ENCODE measurements at places on chromosomes 16 and 17. TPM values are rescaled to one million over a fixed set of nuclear protein-coding genes. Genes with fewer than 3 reads are reported as not detected.

DNA sequence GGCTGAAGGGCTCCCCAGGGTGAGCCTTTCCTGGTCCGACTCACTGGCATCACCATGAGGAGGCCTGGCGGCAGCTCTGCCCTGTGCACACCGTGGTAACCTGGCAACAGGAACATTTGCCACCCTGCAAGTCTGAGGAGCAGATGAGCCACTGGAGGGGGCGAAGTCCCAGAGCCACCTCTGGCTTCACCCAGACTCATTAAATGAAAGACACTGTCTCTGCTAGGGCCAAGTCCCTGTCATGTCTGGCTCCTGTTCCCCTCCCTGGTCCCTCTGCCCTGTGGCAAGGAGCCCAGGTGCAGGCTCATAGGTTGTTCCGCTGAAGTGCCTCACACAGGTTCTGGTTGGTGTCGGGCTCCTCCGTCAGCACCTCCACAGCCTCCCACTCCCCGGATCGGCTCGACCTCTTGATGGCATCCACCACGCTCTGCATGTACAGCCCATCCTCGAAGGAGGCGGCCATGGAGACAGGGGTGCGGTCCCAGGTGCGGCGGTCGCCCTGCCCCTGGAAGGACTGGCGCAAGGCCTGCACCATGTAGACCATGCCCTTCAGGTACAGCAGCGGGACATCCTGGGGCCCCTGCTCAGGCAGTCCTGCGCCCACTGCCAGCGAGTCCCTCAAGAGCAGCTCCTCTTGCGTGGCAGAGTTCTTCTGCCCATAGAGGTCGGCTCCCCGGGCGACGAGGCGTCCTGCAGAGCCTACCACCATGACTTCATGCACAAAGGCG, 8.4 kb downstream of the C16orf86 start:
- ATAC-seq, result no peak

DNA sequence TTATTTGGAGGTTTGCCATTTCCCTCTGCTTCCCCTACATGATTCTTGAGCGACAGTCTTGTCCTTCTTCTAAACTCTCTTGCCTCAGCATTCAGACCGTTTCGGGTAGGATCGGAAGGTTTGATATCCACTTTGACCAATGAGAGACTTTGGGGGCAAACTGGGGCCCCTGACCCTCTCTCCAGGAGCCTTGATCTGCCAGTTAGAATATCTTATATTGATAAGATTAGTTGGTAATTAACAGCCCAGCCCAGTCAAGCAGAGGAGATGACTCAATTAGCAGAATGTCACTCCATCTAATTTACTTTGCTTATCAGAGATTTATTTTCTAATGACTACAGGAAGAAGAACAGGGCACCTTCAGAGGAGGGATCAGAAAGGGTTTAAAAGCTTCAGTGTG, 532.8 kb downstream of the XYLT1 start:
- ATAC-seq, result no peak

DNA sequence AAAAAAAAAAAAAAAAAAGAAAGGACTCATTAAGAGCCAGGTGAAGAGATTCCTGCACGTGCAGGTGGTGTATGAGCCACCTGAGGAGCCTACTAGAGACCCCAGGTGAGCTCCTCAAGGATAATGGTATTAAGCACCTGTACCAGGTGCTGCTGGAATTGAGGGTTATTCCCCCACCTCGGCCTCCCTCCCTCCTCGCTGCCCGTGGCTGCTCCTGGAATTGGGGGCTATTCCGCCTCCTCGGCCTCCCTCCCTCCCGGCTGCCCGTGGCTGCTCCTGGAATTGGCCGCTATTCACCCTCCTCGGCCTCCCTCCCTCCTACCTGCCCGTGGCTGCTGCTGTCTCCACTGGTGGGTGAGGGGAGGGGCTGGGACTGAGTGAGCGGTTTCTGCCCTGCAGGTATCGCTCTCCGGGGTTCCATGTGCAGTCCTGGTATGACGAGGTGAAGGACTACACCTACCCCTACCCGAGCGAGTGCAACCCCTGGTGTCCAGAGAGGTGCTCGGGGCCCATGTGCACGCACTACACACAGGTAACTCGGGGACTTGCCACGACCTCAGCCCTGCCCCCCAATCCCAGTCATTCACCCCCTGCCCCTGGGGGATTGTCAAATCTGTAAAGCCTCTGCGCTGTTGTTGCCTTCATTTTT, 29.3 kb downstream of the CRISPLD2 start:
- ATAC-seq, result no peak

KRT14 gene
- 105 TPM for total RNA-seq

- peak; percentile 34 for ATAC-seq
Measured at GRCh38 chr17:81513372-81513752, 763 bp upstream of the ACTG1 start.

CCDC47 gene
- total RNA-seq, result 62.0 TPM

ST6GALNAC2 gene
- 12.0 TPM for total RNA-seq

CACNG1 gene
- not detected for total RNA-seq

RCVRN gene
- total RNA-seq, result 0.32 TPM

DNA sequence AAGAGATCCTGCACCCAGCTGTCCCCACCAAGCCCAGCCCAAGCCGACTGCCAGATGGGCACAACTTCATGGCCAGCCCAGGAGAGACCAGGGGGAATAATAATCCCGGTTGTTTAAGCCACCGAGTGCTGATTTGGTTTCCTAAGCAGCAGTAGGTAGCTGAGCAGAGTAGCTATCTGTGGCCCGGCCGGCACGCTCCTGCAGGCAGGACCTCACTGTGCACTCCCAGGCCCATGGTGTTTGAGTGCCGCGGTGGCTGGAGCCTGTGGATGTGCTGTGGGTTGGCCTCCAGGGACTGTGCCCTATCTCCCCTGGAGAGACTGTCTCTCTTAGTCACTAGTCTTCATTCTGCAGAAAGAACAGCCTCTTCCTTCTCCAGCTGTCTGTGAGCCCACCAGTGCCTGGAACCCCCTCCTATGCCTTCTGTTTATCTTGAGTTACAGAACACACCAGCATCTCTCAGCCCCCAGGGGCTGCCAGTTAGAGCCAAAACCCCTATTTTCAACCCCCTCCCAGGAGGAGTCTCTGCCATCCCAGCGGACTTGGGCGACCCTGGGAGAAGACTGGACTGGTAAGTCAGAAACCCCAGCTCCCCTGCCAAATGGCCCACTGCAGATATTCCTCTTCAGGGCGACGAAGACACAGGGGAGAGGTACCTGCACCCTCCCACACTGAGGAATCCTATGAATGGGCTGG, 152.0 kb downstream of the SDK2 start:
- no peak for ATAC-seq

- no peak for ATAC-seq
Measured at GRCh38 chr16:75112734-75113491, 3.7 kb downstream of the LDHD start.

CALB2 gene
- total RNA-seq, result 2.8 TPM

DNA sequence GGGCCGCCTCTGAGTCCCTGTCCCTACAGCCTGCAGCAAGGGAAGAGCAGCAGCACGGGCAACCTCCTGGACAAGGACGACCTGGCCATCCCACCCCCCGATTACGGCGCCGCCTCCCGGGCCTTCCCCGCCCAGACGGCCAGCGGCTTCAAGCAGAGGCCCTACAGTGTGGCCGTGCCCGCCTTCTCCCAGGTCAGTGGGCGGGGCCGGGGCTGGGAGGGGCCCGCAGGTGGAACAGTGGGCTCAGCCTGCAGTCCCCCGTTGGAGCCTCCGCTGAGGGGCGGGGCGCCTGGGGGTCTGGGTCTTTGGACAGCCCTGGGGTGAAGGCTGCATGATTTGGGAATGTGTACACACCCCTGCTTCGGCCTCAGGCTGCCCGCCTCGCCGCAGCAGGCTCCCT, 58.6 kb upstream of the PVALEF start:
- ATAC-seq, result no peak

DNA sequence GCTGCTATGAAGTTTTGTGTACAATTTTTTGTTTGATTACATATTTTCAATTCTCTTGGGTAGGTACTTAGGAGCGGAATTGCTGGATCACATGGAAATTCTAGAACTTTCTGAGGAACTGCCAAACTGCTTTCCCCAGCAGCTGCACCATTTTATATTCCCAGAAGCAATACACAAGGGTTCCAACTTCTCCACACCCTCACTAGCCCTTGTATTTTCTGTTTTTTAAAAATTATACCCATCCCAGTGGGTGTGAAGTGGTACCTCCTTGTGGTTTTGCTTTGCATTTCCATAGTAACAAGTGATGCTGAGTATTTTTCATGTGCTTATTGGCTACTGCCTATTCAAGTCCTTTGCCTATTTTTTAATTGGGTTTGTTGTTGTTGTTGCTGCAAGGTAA, 20.9 kb downstream of the NACA2 start:
- ATAC-seq, result no peak

CCT6B gene
- total RNA-seq, result 2.7 TPM

PRM2 gene
- not detected for total RNA-seq
